ENCODE measurements at places on chromosomes 4 and X.

DNA sequence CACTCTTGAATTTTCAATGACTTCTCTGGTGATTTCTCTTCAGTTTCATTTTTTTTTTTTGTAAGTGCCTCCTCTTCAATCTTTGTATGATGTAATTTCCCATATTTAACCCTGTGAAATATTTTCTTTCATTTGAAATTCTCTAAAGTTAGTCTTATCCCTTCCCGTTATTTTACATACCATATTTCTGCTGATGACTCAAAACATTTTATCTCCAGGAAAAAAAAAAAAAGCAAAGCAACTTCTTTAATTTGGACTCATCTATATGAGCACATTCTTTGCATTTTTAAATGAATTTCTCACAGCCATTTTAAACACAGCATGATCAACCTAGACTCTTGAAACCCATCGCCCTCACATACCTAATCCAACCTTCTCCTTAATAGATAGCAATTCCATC, 1831.4 kb downstream of the ARAP2 start:
- no peak for DNase-seq

DNA sequence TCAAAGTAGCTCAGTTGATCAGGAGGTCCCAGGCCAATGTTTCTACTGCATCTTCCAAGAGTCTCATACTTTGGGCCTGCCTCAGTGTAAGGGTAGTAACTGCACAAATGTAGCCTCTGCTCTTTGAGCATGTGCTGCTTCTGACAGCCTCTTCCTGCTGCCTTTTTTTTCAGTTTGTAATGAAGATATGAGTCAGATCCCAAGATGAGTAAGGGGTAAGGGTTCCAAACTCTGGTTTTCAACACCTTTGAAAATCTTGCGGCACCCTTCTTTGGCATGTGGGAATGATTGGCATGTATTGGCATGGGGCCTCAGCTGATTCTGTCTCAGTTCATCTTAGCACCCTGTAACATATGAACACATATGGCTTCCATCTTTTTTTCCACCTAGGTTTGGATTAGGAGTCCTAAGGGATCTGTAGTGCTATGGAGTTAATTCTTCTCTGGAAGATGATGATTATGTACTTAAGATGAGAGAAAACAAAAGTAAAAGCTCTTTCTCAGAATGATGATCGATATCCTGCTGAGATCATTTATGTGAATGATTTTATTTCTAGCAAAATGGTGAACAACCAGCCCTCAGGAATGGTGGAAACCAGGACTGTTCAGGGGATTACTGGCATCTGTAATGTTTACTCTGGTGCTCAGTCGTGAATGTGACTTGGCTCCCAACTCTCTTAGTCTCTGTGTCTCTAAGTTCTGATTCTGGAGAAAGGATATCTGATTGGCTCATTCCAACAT, 118.7 kb upstream of the PRPS2 start:
- DNase-seq, result no peak

GRCh38 chrX:110418316-110419235, 59.9 kb downstream of the RTL9 start:
- DNase-seq, result no peak

DNA sequence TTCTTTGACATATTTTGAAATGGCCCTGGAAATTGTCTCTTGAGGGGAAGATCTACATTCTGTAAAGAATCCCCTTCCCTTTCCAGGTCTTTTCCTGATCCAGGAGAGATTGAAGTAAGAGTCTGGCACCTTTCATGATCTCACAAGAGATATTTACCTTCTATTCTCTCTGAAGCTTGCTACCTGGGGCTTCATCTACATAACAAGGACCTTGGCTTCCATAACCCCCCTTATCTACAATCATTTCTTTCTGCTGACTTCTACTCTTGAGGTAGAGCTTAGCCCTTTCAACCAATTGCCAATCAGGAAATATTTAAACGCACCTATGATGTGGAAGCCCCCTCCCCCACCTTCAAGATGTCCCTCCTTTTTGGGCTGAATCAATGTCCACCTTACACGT, 383.7 kb upstream of the MAGEB18 start:
- no peak for DNase-seq

GRCh38 chr4:40482985-40483647, 146.5 kb downstream of the RBM47 start:
- no peak for DNase-seq

DNA sequence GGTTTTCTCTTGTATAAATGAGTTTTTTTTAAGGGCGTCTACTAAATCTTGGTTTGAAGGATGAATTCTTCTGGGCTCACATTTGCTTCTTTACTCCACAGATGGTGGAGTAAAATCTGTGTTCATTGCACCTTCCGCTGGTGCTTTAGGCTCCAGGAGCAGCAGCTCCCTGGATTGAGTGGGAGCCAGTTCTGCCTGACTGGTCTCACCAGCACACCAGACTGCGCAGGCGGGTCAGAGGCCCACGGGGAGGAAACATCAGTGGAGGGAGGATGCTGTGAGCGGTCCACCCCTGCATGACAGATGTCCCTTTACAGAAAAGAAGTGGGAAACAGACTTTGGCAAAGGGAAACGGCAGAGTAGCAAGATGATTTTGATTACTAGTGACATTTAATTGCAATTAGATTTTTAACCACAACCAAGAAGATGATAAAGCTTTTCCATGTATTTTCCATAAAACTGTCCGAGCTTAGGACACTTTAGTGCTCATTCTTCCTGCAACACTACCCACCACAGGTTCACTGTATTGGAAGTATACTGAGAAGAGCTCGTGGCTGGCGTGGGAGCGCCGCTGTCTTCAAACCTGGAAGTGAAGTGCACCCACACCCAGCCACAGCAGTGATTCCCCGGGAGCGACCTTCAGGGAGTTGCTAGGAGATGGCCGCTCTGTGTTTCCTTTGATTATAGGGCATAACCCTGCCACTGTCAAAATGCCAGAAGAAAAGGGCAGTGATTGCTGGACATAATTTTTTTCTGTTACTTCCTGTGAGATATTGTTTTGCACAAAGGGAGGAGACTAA, 95.2 kb downstream of the SORBS2 start:
- DNase-seq, result no peak

DNA sequence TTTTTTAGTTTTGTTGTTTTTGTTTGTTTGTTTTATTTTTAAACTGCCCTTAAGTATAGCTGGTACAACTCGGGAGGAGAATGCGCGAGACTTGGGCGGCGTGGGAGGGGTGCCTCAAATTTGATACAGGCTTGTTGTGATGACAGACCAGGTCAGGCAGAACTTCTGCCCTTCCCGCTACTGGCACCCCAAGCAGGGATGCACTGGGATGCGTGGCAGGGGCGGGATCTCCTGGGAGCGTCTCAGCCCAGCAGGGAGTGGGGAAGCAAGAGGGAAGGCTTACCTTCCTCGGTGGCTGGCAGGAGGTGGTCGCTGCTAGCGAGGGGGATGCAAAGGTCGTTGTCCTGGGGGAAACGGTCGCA, 851 bp downstream of the SFRP2 start:
- DNase-seq, result no peak

GRCh38 chr4:16809943-16810342, 88.5 kb downstream of the LDB2 start:
- no peak for DNase-seq

DNA sequence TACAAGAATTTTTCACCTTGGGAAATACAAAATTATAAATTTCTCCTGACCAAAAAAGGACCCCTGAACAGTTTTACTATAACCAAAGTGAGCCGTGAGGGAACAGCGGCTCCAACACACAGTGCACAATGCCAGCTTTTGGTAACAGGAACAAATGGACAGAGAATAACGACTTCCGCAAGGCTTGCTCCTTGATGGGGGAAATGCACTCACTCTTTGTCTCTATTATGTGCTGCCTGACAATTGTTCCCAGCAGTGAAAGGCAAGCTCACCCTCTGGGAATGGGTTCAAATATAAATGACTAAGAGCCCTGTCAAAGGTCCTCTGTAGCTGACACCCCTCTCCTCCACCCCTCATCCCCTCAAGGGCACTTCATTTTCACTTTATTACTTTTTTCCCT, 325.8 kb upstream of the GALNT7 start:
- no peak for DNase-seq

DNA sequence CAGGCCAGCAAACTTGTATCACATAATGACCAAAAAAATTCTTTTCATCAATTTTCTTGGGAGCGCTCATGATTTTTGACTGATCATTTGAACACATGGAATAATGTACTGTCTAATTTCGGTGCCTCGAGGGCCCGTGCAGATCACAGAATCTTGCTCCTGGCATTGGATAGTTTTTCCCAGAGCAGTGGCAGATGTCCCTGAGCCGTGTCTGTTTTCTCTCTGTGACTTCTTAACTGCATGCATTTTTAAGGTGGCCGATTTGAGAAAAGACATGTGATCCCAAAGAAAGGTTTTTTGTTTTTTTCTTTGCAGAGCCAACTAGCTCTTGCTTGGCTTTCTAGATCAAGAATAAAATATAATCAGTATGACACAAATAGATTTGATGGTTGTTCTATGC, 19.7 kb downstream of the GPRIN3 start:
- DNase-seq, result no peak

- DNase-seq, result no peak
Measured at GRCh38 chrX:130647468-130647867, 245.7 kb downstream of the RBMX2 start.

- no peak for DNase-seq
Measured at GRCh38 chrX:1336948-1337779, 579 bp downstream of the IL3RA start.

DNA sequence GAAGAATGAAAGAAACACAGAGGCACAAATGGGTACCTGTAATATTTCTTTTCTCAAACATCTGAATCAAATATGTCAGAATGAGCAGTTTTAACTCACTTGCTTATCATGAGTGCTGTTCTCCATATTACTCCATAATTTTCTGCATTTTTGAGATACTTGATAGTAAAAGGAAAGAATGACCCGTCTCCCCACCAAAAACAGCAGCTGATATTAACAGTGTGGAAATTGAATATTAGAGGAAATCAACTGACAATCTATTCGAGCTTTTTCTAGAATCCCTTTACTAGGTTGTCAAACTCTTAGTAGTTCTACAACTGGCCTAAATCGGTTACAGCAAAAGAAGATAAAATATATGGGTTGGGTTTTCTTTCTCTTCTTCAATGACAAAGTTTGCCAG, 49.9 kb upstream of the HELT start:
- DNase-seq, result no peak

DNA sequence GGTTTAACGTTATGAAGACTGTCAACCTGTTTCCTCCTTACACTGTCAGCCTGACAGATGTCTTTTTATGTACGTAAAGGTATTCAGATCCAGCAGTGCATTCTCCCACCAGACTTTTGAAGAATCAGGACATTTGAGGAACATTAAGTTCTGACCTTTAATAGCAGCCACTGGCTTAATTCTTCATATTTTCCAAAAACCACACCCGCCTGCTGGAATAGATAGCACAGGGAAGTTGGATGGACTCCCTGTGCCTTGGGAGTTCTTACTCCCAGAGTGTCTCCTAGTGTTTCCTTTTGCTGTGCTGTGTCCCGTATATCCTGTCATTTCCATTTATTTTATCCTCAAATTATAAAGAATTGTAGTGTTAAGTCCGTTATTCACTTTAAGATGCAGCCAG, 94.5 kb downstream of the AFF1 start:
- DNase-seq, result no peak

DNA sequence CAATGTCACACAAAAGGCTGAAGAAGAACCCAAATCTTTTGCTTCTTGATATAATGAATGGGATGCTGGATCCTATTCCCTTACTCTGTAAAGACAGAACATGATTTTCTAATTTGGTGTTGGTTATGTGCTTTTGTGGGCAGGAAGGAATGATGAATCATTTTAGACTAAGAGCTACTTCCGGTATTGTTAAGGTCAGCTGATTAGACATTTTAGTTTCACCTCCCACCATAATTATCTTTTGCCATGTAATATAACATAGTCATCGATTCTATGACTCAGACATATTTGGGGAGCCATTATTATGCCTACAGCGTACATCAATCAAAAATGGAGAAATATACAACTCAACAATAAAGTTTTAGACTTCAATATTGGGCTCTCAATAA, 265.3 kb downstream of the ZNF674 start:
- DNase-seq, result no peak

- DNase-seq, result no peak
Measured at GRCh38 chrX:111914398-111915090, 38.6 kb downstream of the TRPC5OS start.

DNA sequence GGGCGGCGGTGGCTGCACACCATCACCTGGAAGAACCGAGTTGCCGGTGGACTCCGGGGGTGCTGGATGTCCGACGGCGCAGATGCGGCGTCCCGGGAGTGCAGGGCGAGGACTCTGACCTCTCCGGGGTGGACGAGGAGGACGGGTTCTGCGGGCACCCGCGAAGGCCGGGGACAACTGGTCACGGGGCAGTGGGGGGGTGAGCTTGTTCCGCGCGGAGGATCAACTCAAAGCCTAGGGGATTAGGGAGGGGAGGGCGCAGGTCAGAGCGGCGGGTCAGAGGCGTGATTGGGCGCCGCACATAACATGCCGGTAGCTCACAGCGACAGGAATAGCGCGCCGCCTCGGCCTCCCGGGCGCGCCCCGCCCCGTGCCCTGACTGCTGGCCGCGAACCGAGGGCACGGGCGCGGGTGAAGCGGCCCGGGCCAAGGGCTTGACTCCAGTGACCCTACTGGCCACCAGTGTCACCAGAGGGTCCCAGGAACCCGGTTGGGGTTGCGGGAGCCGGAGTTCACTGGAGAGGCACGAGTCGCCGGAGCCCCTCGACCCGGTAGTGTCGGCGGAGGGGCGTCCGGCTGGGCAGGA, at the start of gene KLHL34:
TSS of gene KLHL34 (minus strand) at position 179 of the 586 bp plus-strand sequence. CDS start 542 bp downstream, outside the sequence.
- DNase-seq, result no peak

DNA sequence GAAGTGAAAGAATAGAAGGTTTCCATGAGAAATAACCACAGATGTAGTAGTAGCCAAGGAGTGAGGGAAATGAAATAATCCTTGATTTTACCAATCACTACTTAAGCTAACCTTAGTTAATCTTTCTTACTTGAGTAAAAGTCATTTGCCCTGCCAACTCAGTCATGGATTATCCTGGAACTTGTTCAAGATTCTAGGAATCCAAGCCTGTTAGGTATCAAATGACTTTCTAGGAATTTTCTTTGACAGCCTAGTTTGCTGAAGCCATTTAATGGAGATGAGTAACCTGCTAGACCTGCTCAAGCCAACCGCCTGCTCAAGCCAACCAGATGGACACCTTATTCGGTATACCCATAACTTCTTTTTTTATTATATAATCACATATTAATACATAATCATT, 180.5 kb downstream of the KLHL13 start:
- DNase-seq, result no peak

- no peak for DNase-seq
Measured at GRCh38 chr4:127355743-127356142, 277.0 kb upstream of the INTU start.

DNA sequence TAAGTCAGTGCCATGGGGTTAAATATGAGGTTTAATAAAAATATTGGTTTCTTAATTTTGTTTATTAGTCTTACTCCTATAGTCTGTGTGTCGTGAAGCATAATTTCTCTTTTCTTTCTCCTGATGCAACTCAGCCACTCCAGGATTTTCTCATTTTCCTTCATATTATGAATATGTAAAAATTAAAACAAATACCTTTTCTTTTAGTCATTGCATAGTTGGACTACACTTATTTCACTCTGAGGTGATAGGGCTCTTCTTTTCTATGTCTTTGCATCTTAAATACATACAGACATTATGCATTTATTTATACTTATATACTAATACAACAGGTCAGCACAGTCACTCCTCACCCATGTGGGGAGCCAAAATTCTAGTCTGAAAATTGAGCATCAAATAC, 19.1 kb downstream of the GALNT7 start:
- no peak for DNase-seq

- DNase-seq, result no peak
Measured at GRCh38 chr4:41874873-41875272, 60.4 kb upstream of the TMEM33 start.

Measured in stimulated activated CD4-positive, alpha-beta T cell treated with anti-CD3 and anti-CD28 coated beads, Interleukin-4, amount 100 ng/mL, for 48 hours (primary cell).